Activated CD4-positive, alpha-beta T cell treated with anti-CD3 and anti-CD28 coated beads for 4 hours (primary cell): ENCODE measurements at places on chromosomes 12 and 14.

- DNase-seq, result no peak
Observed at GRCh38 chr12:32198555-32198954, 91.9 kb downstream of the BICD1 start.

DNA sequence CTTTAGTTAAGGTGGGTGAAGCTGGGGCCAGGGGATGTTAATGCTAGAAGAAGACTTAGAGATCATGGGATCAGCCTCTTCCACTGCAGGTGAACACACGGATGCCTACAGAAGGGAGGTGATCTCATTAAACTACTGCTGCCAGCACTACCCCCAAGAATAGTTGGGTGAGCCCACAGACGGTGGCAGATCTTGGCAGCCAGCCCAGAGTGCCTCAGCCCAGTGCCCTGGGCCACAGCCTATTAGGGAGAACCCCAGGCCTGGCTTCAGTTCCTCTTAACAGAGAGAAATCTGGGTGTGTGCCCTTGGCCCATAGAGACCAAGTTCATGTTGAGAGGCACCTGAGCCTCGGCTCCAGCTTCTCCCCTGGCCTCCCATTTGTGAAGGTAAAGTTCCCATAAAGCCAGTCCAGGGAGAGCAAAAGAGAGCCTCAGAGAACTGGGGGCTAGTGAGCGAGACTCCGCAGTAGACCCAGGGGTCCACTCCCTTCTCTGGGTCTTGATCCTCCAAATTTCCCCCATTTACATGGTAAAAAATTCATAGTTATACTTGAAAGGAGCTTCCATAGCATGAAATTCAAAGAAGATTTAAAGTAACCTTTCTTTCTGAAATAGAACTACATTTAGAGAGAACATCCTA, 125.0 kb upstream of the CCND2 start:
- peak; percentile 46 for DNase-seq

- no peak for DNase-seq
Observed at GRCh38 chr12:52316701-52317100, 4.5 kb downstream of the KRT83 start.

GRCh38 chr12:95218150-95219133, 835 bp downstream of the VEZT start:
- peak; percentile 30 for DNase-seq

- peak; percentile 44 for DNase-seq
Observed at GRCh38 chr12:113056631-113057488, at the start of gene DTX1. Gene DTX1 (plus strand): TSS chr12:113056730. CDS start chr12:113058193, 1,463 bp downstream.

DNA sequence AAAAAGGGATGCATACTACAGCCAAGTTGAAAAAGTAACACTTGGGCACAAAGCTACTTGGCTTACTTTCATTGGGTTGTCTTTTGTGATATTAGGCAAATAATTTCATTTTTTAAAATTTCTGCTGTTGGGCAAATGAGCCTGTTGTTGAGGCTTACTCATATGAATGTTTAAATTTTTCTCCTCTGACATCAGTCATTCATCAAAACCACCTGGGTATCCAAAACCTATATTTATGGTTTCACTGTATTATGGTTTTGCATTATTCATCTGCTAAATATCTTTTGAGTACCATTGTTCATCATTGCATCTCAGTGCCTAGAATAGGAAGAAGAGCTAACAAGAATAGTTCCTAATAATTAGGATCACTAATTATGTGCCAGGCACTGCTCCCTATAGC, 28.1 kb downstream of the DYRK2 start:
- DNase-seq, result no peak

DNA sequence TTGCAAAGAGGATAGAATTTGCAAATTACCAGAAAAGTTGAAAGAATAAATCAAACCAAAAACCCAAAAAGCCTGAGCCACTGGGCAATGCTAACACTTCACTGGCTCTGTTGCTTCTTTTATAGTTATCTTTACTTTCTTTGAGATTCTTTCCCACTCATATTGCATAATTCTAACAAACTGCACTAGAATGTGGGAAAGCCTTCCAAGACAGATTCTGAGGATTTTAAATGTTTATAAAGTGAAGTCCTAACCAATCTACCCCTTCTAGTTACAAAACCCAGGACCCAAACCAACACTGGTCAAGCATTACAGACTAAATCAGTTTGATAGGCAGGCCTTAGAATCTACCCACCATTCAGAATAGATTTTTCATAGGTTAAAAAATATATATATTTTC, 150.9 kb downstream of the MED13L start:
- DNase-seq, result no peak

DNA sequence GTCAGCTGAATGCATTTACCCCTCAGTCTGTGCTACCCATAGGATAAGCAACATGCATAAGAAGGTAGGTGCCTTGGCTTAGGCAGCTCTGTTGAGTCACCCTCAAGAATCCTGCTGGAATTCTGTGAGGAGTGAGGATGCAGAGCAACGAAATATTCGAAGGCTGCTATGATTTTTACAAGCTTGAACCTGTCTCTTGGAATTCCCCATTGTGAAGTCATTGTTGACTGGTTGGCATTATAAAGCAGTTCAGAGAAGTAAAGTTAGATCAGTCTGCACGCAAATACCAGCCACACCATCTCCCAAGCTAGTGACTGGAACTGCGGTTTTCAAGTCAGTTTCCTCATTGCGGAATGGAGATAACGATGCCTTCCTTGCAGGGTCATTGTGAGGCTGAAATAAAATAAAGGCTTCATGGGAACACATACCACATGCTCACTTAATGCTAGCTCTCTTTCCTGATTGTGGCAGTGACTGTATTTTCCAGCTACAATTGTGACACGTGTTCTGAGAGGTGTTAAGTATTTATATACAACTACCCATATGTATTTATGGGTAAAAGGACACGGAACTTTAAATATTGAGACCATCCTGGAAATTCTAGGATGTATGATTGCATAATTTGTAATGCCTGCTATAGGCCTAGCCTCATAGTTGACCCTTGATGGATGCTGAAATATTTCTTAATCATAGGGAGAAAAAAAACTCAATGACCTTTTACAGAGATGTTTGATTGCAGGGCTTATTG, 96.7 kb downstream of the ETV6 start:
- DNase-seq, result no peak

DNA sequence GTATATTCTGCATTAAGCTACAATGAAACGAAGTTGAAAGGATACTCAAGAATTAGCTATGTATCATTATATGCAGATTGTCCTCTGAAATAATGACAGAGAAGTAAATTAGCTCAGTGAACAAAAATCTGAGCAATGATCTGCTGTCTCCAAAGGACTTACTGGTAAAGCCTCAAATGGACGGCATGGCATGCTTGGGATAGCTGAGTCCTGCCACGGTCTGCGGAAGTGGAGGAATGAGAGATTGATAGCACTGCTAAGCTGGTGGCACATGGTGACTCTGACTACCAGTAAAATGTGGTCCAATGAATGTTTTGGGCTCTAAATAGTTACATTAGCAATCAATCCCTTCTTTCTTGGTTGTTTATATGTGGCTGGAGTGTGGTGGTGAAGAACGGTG, 3.7 kb upstream of the DENND5B start:
- no peak for DNase-seq

GRCh38 chr14:61644175-61644574, 51.1 kb upstream of the HIF1A start:
- DNase-seq, result no peak

GRCh38 chr14:74427651-74428050, 1.6 kb upstream of the SYNDIG1L start:
- DNase-seq, result no peak

GRCh38 chr12:89468017-89468416, 56.6 kb downstream of the GALNT4 start:
- no peak for DNase-seq

DNA sequence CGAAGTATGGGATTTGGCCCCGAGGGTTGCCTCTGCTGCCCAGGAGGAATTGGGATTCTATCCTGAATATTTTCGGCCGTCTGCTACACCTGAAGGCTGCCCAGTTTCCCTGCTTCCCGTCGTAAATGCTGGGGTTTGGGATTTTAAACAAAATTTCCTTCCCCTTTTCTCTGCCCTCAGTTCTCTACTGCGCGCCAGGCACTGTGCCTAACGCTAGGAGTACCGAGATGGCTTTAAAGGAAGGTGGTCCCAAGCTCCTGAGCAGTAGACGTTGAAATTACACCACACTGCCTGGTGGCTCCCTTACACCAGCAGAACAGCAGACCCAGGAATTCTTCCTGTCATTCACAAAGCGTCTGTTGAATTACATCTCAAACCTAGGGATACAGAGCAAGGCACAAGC, 566 bp upstream of the PRDM4 start:
- peak; percentile 7 for DNase-seq

GRCh38 chr14:71332476-71332875, 425.2 kb downstream of the PCNX1 start:
- no peak for DNase-seq

DNA sequence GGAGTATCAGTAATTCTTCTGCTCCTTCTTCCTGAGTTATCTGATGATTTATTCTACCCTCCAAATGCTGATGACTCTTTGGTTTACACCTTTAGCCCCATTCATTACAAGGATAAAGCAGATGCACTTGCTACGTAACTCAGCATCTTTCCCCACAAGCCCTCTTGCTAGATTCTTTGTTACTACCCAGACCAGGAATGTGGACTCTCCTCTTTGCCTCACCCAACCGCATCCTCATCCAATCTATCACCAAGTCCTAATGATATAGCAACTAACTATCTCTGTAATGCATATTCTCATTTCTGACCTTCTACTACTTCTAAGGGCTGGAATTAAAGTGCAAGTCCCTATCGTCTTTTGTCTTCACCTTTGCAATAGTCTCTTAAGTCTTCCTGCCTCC, 9.2 kb downstream of the KRT1 start:
- no peak for DNase-seq

DNA sequence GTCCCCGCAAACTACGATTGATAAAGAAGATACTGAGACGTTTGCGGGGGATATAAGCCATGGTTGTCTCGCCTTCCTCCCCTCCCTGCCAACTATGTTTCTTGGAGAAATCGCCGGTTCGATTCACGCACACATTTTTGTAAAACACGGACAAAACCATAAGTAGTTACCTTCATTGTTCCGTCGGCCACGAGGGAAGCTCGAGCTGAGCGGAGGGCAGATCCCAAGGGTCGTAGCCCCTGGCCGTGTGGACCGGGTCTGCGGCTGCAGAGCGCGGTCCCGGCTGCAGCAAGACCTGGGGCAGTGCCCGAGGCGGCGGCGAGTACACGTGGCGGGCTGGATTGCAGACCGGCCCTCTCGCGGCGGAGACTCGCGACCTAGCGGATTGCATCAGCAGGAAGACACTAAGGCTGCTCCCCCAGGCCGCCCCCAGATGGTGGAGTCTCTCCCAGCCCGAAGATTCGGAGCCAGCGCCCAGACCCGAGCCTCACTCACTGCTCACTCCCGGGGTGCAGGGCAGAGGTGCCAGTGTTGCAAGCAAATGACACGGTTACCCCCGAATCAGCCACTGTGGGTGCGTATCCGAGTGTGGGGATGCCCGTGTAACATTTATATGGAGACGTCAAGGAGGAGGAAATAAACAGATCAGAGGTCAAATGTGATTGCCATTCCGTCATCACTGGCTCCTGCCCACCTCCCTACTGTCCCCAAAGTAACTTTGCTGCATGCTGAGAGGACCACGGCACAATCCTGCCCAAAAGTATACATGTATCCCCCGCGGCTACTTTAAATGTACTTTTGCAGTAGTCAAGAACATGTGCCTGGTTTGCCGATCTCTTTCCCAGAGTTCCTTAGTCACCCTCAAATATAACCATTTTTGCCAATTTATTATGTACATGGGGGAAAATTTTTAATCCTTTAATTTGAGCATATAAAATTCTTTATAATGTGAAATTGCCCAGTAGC, at the start of gene BCAT1:
Gene BCAT1 (minus strand): TSS at position 345 of the 966 bp plus-strand sequence. CDS start 169 bp downstream, at position 176.
- peak; percentile 12 for DNase-seq

DNA sequence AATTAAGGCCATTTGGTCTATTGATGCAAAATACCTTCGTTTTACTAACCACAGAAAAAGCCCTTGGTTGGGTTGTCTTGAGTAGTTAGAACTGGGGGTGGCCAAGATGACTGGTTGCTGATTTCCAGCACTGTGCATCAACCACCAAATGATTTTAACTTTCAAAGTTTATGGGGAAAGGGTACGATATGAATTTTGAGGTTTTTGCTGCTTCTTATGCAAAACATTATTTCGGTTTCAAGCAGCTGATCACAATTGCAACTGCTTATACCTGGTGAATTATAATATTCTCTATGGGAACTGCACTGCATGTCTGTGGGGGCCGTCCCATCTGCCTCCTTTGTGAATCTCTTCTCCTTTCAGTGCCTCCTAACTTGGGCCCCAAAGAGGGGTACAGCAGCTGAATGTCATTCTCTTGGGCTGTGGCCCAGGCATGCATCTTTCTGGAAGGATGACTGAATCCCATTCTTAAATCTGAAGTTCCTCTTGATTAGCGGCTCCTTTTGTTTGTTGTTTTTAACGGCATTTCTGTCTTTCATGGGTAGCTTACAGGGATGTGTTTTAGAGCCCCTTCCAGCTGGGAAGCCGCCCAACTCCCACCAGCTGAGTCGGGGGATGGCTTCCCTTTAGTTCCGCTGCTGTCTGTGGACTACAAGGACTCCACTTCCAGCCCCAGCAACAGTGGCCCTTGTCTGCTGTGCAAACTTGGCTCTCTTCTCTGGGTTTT, 479.8 kb downstream of the ZFP36L1 start:
- no peak for DNase-seq

DNA sequence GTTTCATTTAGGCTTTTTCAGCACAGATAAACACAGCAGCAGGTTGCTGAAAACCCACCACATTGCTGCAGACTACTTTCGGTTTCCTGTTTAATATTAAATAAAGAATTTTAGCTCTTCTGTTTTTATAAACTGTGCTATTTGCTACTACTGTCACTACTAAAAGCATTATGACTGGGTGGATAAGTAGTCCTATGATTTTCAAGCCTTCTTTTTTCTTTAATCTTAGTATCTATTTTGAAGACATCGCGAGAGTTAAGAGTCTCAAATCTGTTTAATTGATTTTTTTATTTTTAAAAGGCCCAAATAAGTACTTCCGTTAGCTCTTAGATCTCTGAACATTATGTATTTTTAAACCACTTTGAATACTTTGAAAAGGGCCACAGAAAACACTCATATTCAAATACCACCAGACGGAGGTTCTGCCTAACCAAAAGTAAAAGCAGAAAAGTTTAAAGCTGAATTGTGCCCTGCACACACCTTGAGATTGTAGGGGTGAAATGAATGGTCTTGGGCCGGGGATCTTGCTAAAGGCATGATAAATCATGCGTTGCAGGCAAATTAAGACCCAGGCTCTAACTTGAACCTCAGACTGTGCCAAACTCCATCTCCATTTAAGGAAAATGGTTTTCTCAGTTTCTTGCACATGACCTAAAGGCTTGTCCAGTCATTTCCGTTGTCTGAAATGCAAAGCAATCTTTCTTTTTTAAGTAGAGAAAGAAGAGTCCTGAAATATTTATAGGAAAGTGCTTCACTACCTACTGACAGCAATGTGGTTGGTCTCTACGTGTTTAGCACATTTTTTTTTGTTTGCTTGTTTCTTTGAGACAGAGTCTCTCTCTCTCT, 13.6 kb upstream of the FOXN3 start:
- peak; percentile 26 for DNase-seq

GRCh38 chr14:34732802-34733201, 18.4 kb upstream of the CFL2 start:
- no peak for DNase-seq
